ENCODE measurements at places on chromosomes 7 and 10. TPM values are rescaled to one million over a fixed set of nuclear protein-coding genes. Genes with fewer than 3 reads are reported as not detected.

UCMA gene
- not detected for total RNA-seq

RASSF4 gene
- total RNA-seq: 68.5 TPM

BMPER gene
- 0.54 TPM for total RNA-seq

GRCh38 chr7:107879400-107880035 lies 11.5 kb upstream of the DLD start:
- H3K27me3 ChIP-seq: no peaks in the 10 kb centered on the region
- no peak for DNase-seq
- H3K27ac ChIP-seq: no peak overlapping the region
- H3K4me3 ChIP-seq: no peak overlapping the region
- H3K4me1 ChIP-seq: no peaks in the 10 kb centered on the region

DNA sequence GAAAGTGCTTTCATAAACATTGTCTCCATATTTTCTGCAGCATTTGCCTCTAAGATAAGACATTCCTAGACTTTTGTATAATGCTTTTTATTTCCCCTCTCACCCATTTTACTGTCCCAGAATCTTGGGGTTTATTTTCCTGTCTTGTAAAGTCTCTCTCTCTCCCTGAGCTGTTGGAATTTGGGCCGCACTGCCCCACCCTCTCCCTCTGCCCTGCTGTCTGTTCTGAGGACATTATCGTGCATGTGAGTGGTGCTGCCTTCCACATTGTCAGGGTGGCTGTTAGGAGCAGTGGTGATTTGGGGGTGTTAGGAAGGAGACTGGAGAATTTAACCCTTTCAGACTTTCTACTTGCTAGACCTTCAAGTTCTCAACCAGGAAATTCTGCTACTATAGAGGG lies 16.7 kb downstream of the LRMDA start:
- DNase-seq: no peak
- H3K27ac ChIP-seq: no peak overlapping the region
- no peaks in the 10 kb centered on the region for H3K36me3 ChIP-seq
- no peaks in the 10 kb centered on the region for H3K27me3 ChIP-seq

DNA sequence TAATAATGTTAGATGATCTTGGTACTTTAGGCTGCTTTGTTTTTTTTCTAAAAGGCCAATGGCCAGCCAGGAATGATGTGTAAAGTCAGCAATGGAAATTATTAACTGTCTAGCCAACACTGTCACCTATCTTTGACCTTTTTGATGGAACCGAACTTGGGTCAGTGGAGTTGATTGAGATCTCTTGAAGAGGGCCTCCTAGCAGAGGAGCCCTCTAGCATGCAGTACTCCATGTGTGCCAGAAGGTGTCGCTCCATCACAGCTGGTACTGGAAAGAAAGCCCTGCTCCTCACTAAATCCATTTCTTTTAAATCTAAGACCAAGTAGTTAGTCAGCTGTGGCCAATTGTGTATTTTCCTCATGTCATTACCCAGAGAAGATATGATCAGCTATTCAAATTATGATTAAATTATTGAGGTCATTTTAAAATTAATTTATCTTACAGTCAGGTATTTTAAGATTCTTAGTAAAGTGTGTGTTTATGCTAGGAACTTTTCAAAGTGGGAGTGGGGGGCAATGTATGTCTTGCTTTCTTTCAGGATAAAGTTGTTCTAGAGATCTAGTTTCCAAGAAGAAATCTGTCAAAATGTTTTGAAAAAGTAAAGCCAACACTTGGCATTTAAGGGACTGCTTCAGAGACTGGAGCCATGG lies 33.1 kb upstream of the CROT start:
- H3K36me3 ChIP-seq: no peaks in the 10 kb centered on the region
- no peak overlapping the region for H3K4me3 ChIP-seq
- no peaks in the 10 kb centered on the region for H3K27me3 ChIP-seq
- H3K27ac ChIP-seq: no peak overlapping the region

All from thoracic aorta (tissue), 2 donors.